DMS 273 treated with DMSO at 0.1 percent for 48 hours (cell line): ENCODE measurements at places on chromosomes 12 and 14.

GRCh38 chr12:11556682-11557081 is 92.8 kb upstream of the ETV6 start:
- no peak for DNase-seq

DNA sequence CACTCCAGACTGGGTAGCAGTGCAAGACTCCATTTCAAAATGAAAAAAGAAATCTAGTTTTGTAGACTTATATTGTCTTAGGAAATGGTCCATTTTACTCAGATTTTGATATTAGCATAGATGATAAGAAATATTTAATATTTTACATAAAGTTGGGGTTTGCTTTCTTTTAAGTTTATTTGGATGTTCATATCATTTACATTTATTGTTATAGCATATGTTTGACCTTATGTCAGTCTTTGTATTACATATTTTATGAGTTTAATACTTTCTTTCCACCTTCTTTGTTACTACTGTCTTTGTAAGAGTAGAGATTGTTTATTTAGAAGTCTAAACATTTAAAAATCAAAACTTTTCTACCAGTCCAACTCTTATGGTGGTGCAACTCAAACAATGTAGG is 162.7 kb upstream of the OTX2 start:
- no peak for DNase-seq

- no peak for DNase-seq
Observed at GRCh38 chr12:120489018-120489417, 6.9 kb upstream of the DYNLL1 start.

DNA sequence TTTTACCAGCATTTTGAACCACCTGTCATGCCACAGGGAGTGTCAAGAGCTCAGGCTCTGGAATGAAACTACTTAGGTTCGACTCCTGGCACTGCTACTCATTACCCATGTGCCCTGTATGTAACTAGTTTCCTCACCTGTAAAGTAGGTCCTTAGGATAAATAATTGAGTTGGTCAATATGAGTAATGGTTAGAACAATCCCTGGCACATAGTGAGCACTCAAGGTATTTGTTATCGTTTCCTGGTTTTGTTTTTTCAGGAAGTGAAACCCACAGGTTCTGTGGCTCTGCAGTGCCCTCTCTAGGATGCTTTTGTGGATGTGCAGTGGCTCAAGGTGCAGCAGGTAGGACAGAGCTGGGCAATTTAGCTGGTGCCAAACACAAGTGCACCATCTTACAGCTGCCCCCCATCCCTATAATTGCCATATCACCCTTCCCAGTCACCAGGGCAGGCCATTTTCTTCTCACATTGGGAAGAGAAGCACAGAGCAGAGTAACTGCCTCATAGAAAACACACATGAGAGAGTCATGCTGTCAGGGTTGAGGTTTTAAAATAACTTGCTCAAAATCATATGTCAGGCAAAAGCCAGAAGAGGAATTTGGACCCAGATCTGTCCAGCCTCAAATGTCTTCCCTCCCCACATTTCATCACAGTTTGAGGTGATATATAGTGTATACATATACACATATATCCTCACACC is 297.5 kb downstream of the RPAP3 start:
- no peak for DNase-seq

DNA sequence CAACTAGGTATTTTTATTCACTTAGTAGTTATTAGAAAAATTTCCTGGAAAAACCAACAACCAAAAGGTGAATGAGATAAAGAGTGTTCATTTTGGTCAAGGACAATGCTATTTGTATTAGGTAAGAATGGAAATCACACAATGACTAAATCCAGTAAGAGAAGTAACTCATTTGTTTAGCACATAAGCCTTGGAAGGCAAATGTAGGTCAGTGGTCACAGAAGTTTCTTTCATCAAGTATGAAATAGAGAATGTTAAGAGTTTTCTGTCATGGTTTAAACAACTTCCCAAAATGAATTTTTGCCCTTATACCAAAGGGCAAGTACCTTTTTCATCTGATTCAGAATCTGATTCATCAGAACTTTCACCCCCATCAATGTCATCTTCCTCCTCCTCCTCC is 101.7 kb downstream of the KIF21A start:
- no peak for DNase-seq

- DNase-seq: no peak
Observed at GRCh38 chr14:50941151-50941550, 3.1 kb downstream of the PYGL start.

DNA sequence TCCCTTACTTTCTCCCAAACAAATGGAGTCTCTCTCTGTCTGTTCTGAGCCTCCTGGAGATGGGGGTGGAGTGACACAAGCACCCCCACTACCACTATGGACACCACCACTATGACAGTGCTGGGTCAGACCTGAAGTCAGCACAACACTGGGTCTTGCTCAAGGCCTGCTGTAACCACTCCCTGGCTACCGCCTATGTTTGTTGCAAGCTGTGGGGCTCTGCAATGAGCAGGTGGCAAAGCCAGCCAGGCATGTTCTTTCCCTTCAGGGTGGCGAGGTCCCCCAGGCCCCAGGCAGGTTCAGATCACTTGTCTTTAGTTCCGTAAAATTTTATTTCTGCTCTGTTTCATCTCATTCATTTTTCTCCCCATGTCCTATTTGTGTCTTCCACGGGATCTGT is 349.8 kb downstream of the TMEM121 start:
- DNase-seq: no peak

- no peak for DNase-seq
Observed at GRCh38 chr12:25307818-25308217, 57.1 kb upstream of the KRAS start.

DNA sequence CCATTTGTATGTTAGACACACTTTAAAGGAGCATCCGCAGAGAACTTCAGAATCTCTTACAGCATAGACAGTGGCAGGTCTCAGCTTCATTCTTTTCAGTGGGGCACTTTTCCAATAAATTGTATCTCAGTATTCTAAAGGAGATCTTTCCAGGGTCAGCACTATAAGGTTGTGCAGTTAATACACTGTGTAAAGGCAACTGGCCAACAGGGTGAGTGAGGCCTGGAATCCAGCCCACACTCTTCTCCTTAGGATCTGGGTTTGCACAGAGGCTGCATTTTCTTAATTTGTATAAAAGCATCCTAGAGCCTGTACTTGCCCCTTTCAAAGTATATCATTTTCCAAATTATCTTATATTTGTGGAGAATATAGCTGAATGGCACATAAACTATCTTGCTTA is 94.2 kb downstream of the MYF5 start:
- DNase-seq: no peak

DNA sequence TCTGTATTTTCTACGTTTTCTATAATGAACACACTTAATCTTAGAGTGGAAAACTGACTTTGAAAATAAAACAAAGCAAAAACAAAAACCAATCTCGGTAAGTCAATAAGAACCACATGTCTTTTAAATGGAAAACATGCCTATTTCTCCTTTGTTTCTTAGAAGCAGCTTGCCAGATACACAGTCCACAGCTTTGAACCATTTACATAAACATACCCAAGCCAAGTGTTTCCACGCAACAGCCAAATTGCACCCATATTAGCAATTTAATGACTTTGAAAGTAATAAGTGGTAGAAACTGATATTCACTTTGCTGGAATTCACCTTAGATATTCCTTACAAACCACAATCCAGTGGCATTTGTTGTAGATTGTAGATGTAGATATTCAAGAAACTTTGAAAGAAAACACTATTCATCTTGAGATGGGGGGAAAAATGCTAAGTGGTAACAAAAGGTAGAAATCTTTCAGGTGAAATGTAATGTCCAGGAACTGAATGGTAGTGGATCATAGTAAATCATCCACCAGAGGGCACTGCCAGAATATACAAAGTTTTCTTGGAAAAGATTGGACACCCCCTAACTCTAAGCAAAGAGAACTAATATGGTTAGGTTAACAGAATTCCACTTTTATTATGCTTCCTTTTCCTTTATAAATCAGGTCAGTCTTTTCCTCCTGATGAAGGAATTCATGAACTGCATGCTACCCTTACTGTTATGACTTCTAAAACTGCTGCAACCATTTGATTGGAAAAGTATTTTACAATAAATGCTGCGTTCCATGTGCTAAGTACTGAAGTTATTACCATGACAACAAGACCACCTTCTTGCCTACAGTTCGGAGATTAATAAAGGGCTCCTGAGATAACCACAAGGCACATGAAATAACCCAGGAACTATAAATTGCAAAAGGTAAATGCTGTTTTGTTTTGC is 69.8 kb downstream of the RERG start:
- no peak for DNase-seq

DNA sequence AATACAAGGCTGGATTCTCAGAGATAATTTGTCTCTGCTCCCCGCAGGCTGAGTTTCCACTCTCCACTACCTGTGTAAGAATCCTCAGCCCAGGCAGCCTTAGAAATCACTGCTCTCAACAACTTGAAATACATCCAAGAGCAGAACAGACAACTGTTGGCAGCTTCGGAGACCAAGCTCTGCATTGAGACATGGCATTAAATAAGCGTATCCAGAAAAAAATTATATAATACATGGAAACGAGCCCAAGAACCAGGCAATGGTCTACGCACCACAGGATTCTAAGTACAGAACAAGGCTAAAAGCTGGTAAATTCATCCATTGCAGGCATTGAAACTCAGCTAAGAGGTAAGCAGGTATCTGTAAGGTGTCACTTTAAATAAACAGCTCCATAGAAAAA is 165.5 kb upstream of the DIO3 start:
- no peak for DNase-seq

DNA sequence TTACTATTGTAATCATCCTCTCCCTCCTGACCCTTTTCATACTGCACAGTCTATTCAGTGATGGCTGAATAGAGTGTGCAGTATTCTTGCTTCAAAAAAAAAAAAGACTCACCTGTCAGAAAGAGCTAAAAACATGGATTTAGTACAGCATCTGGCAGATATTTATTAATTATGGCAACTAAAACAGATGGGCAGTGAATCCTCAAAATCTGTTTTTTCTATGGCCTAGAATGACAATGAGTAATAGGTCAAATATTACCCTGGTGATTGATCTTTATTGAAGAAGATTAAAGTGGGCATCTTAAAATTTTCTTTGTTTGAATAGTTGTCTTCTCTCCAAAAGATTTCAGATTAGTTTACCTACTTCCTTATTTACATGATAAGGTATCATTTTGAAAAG is 543.6 kb downstream of the FOXG1 start:
- DNase-seq: no peak

GRCh38 chr14:64574371-64575107 is 24.8 kb downstream of the PPP1R36 start:
- DNase-seq: no peak

DNA sequence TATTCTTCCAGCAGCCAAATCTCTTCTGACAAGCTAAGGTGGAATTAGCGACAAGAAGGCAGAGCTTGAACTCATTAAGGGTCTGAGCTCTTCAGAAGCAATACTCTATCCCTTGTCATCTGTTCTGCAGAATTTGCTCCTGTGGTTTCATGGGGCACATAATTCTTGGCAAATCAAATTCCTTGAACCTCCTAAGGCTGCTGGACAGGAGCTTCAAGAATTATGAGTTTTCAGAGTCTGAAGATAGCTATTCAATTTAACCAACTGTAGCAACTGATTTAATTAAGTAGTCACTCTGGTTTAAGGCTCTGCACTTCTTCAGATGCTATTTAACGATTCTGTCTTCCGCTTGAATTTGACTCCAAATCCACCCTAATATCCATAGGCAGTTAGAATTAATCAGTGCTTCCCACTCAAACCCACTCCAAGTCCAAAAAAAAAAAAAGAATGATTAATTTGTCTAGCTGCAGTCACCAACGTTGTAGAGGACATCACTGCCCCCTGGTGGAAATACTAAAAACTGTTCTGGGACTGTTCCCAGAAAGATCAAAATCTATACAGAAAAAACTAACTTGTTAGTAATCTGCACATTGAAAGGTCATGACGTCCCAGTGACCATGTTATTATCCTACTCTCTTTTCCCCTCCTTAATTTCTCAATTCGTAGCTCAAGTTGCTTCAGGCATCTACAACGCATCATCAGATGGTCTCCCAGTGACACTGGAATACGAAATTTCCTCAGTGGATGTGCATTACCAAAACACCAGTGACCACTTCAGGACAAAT is 169.9 kb downstream of the KIF21A start:
- DNase-seq: no peak

- no peak for DNase-seq
Observed at GRCh38 chr12:29889737-29890136, 106.0 kb upstream of the TMTC1 start.

DNA sequence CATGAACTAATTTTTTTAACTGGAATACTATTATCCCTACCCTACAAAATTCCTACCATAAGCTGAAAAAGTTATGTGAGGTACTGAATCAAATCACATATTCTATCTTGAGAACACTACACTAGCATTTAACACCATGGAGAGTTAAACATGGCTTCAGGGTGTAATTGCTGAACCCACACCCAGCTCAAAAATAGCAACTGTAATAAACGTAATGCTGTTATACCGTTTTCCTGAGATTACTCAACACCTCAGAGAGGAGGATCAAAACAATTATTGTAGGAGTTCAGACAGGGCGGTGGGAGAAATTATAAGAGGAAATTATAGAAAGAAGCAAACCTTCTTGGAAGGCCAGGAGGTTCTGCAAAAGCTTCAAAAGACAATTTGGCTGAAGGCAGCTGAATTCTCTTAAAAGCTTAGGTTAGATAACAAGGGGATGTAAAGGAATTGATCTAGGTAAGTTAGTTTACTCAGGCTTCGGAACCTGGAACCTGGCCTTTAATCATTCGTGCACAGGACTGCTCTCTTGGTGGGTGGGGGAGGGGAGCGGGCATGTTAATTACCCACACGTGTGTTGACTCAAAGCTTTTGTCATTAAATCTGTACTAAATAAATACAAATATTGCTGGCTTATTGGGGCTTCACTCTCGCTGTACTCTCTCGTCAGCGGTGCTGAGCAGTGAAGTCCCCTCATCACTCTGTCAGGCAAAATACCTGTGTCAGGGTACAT is 12.1 kb upstream of the IPO8 start:
- DNase-seq: no peak

DNA sequence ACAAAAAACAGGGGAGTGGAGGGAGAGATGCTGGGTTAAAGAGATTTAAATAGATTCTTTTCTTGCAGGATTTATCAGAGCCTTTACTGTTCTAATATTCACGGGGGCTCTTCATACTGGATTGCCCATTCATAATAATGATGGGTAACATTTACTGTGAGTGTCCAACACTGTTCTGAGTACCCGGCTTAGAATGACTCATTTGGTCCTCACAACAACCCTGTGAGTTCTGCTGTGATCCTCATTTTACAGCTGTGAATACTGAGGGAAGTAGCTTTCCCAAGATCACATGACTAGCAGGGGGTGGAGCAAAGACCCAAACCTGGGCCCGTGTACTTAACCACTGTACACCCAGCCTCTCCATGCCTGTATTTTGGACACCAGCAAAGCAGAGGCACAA is 113.4 kb downstream of the NT5DC3 start:
- DNase-seq: no peak

- no peak for DNase-seq
Observed at GRCh38 chr12:112996501-112996900, 18.2 kb downstream of the OAS2 start.
